ENCODE measurements at places on chromosomes 6 and 20. TPM values are rescaled to one million over a fixed set of nuclear protein-coding genes. Genes with fewer than 3 reads are reported as not detected.

Gene TNF
- 0.36 TPM for total RNA-seq

Gene ZNF184
- 9.8 TPM for total RNA-seq

DNA sequence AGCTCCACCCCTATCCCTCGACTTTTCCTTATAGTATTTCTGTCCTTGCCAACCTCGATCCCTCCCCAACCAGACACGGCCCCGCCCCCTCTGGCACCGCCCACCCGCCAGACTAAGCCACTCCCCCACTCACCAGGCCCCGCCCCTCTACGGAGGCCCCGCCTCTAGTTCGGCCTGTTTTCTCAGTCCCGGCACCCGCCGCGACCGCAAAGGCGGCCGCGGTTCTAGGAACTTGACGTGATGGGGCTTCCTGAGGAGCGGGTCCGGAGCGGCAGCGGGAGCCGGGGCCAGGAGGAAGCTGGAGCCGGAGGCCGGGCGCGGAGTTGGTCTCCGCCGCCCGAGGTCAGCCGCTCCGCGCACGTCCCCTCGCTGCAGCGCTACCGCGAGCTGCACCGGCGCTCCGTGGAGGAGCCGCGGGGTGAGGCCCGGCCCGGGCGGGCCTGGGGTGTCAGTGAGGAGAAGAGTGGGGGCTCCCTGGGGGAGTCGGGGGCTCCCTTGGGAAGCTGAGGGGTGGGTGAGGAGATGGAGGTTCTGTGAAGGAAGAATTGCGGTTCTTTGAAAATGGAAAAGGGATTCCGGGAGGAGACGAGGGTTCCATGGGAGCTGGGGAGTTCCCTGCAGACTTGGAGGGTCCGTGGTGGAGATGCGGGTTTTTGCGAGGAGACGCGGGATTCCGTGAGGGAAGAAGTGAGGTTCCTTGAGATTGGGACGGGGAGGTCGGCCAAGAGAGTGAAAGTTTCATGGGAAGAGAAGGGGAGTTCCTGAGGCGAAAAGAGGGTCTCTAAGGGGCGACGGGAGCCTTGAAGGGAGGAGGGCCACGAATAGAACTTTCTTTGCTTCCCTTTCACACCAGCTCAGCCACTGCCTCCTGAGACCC is at the start of gene ACSS2:
Gene ACSS2 (plus strand): TSS at position 207 of the 877 bp plus-strand sequence. CDS start 34 bp downstream, at position 241.
- DNase-seq: peak; percentile 100

- no peak for DNase-seq
Measured at GRCh38 chr6:170247178-170247701, 43.6 kb downstream of the DLL1 start.

GRCh38 chr20:20010639-20011500 is 6.3 kb upstream of the NAA20 start:
- DNase-seq: no peak

DNA sequence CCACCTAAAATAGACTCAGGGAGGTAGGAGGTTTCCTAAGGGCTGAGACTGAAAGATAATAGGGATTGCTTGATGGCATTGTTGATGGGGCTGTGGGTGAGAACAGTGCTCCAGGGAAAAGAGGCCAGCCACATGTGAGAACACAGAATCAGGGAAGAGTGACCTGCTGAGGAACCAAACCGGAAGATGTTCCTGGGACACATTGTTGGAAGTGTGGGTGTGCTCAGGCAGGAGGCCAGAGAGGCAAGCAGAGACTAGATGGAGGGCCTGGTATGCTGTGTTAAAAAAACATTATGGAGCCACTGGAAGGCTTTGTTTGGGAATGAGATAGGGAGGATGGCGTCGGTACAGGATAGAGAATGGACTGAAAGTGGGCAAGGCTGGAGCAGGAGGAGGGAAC is 23.3 kb downstream of the RNF144B start:
- no peak for DNase-seq

GRCh38 chr6:111710439-111710838 is 104.8 kb upstream of the TRAF3IP2 start:
- no peak for DNase-seq

DNA sequence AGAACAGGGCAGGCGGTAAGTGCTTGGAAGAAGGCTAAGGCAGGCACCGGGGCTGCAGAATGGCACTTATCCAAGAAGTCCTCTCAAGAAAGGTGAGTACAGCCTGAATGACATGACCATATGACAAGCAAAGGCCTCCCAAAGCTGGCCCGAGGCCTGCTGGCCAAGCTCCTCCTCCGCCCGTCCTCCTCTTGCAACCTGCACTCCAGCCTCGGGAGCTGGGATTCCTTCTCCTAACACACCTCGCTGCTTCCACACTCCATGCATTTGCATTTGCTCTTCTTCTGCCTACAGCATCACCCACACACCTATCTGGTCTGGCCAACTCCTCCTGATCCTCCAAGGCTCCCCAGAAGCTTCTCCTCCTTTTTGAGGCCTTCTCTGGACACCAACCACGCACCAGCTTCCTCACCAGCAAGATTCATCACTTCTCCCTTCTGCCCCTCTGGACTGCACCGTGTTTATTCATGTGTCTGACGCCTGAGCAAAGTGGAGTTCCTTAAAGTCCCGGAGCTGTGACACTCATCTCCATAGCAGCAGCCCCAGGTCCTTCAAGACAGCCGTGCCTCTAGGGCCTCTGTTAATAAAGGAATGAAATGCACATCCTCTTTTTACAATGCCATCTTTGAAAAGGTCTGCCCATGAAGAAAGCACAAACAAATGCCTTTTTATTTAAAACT is 32.3 kb downstream of the CNKSR3 start:
- no peak for DNase-seq

DNA sequence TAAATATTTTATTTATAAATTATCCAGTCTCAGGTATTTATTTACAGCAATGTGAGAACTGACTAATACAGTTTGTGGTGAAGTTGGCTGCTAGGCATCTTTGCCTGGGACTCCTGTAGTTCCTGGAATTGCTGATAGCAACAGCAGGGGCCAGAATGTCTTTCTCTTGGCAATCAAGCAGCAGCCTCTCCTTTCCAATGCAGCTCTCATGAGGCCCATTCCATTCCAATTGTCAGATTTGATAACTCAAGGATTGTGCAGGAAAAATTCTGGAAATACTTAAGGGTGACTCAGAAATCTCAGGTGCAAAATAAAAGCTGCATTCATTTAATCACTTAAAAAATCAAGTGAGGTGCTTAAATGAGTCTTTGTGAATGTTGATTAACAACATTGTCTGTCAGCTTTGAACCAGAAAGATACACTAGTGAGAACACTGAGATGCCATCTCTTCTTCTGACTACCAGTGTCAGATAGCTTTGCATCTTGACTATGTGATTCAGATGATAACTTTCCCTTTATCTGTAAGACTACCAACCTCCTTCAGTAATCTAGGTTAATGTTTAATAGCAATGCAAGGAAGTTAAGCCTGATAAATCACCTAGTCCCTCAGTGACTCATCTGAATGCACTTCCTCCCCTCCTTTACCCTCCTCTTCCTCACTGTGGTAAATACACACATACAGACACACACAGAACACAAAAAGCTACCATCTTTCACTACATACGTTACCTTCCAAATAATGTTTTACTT is 32.1 kb upstream of the COL21A1 start:
- DNase-seq: no peak

DNA sequence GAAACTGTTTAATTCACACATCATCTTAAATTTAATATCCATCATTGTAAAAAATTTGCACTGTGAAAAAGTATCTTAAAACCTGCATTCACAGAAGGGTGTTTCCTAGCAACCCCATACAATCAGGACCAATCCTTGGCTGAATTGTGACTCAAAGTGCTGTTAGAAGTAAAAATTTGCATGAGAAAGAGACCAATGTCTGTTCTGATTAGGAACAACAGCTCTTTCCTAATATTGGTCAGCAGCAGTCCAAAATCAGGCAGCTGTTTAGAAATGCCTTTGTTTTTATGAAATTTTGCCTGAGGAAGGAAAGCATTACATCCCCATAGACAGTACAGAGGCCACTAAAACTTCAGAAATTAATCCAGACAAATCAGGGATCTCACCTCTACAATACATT is 987.0 kb downstream of the HACE1 start:
- no peak for DNase-seq

DNA sequence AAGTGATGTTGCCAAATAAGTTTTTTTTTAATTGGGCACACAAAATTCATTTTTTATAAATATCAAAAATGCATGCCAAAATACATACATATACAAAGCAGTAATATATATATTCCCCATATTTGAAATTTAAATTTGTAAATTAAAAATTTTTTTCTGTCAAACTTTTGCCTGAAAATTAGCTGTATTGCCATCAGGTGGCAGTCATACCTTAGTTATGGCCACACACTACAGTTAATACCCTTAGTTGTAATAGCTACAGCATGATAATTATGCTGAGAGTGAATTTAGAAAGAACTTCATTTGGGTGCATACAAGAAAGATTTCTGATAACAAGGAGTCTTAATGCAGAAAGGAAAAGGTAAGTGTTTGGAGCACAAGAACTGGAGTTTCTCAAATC is 46.2 kb upstream of the SDHAF4 start:
- no peak for DNase-seq

DNA sequence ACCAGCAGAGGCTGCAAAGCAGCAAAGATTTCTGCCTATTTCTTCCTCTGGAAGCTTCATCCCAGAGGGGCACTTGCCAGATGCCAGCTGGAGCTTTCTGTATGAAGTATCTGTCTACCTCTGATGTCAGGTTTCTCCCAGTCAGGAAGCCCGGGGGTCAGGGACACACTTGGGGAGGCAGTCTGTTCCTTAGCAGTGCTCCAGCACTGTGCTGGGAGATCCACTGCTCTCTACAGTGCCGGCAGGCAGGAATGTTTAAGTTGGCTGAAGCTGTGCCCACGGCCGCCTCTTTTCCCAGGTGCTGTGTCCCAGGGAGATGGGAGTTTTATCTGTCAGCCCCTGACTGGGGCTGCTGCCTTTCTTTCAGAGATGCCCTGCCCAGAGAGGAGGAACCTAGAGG is 631.1 kb upstream of the HTR1E start:
- no peak for DNase-seq

DNA sequence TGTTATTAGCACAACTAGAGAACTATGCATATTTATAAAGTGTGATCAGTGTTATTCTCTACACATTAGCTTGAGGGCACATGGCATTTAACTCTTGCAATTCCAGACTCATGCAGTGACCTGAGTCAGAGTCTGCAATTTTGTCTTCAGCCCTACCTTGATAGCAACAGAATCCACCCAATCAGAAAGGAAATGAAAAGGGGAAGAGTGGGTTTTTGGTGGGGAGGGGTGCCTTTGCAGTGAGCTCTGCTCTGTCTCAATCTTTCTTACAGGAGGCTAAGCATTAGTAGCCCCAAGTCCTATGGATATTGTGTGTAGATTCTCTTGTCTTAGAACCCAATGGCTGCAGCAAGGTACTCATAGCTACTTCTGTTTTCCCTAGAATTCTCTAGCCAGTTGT is 489.2 kb downstream of the DHX35 start:
- DNase-seq: no peak

DNA sequence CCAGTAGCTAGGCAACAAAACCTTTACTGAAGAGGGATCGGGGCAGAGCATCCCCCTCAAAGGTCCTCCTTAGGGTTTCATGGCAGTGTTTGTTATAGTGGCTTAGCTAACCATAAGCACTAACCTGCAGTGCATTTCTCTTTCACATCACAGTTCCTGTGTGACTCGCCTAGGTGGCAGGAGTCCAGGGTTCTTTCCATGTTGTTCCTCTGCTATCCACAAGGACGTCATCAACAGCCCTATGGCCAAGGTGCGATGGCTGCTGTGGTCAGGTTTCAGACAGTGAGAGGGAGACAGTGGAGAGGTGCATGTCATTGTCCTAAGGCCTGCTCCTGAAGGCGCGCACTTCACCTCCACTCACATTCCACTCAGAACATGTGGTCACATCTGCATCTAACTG is 38.8 kb upstream of the FOXA2 start:
- no peak for DNase-seq

GRCh38 chr6:149456311-149457021 is 28.3 kb downstream of the ZC3H12D start:
- no peak for DNase-seq

Data from ureter (tissue), 1 donor.